ENCODE measurements at places on chromosomes 11 and 22.

- DNase-seq = no peak
Observed at GRCh38 chr11:4654635-4655369, 11.0 kb downstream of the OR51E1 start.

- DNase-seq = no peak
Observed at GRCh38 chr22:33971561-33971961, 51.3 kb upstream of the LARGE1 start.

GRCh38 chr11:23836981-23837380, 659.9 kb upstream of the LUZP2 start:
- no peak for DNase-seq

- DNase-seq = no peak
Observed at GRCh38 chr11:133545199-133545803, 13.0 kb upstream of the OPCML start.

DNA sequence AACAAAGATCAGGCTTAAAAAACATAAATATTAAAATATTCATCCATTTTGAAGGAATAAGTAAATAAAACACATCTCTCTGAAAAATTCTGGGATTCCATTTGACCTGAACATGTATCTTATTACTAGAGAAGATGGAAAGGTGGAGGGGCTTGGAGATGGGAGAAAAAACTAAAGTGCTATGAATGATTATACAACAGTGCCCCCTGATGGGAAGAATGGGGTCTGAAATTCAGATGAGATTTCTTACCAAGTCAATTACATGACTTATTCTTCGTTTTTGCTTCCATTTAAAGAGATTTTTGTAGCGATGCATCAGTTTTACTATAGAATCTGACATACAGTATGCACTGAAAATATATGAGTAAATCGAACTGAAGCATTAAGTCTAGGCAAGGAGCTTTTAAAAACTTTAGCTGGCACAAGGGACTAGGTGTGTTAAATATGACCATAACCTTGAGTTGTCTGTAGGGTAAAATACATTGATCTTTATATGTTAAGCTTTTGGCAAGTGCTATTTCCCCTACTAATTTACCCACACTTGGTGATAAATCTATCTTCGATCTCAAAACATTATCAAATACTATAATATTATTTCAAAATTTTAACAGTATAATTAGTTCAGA, 718.8 kb downstream of the CNTN5 start:
- DNase-seq = no peak

DNA sequence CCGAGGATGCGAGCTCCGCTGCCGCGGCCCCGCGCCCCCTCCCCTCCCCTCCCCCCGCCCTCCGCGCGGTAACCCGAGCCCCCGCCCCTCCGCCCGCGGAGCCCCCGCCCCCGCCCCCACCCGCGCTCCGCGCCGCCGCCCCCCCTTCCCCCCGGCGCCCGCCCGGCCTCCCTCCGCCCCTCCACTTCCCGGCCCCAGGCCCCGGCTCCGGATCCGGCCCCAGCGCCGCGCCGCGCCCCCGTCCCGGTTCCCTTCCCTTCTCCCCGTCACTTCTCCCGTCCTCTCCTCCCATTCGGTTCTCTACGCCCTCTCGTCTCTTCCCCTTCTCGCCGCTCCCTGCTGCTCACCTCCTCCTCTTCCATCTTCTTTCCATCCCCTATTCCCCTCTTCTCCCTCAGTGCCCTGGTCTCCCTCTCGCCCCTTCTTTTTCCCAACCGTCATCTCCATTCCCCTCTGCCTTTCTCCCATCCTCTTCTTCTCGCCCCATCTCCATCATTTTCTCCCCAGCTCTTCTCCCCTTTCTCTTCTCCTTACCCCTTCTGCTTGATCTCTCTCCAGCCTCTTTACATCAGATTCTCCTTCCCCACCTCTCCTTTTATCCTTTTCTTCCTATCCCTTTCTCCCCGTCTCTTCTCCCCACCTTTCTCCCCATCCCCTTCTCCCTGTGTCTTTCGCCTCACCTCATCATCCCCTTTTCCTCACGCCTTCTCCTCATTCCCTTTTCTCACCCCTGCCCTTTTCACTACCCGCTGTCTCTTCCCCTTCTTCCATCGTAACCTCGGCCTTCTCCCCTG, at the start of gene DCHS1:
Gene DCHS1, minus strand, starts transcription at position 20 of the 794 bp plus-strand sequence. CDS start 14,196 bp downstream, outside the sequence.
- no peak for DNase-seq

GRCh38 chr11:41307296-41308080, 152.0 kb downstream of the LRRC4C start:
- no peak for DNase-seq

GRCh38 chr11:111417011-111417765, 38.1 kb upstream of the POU2AF1 start:
- DNase-seq = peak; percentile 18

DNA sequence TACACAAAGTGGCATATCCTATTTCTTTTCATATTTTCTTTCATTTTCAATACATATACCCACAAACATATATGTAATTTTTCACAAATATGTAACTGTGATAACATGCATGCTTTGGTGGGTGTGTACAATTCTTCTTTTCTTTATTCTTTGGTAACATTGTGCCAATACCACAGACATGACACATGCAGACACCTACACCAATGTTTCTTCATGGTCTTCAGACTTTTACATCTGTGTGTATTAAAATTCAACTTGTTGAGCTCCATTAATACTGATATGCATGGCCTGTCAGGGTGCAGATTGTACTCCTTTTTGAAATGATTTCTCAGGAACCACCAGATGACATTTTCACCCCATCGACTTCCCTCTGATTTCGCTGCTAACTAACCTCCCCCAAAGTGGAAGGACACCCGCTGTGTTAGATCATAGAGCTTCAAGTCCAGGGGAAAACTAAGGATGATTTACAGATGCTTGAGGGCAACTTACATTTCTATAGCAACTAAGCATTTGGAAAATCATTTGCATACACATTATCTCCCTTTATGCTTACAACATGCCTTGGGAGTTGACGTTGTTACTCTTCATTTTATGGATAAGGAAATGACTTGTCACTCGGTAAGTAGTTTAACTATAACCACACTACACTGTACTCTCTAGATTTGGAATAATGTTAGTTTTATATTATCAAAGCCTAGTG, 10.5 kb upstream of the PANX3 start:
- DNase-seq = no peak

DNA sequence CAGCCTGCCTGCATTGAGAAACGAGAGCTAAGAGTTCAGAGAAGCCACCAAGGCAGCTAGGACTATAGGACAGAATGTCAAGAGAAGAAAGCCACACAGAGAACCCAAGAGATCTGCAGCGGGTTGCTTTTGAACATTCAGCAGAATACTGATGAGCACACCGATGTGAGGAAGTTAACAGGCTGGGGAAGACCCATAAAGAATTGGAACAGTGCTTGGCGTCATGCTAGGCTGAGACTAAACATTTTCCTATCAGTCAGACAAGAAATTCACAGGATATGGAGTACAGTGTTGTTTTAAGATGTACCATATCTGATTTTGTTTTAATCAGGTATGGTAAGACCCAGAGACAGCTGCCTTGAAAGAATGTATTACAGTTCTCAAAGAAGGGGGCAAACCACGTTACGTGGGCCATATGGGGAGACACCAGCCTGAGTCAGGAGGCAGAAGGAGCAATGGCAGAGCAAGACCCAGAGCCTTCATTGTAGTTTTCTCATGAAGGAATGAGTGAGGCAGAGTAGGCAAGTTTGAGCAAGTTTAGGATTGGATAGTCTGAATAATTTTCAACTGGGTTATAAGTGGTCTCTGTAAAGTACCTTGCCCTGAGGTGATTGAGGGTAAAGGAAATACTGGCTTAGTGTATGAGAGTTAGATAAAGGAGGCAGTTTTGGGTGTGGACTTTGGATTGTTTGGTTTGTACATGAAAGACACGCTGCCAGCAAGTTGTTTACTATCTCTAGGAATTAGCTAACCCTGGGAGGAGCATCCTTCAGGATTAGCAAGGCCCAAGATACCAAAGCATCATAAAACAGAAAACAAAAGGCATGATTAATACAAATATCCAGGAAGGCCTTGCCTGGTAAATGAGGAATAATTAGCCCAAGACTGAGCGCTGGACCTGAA, 14.3 kb downstream of the LRRC75B start:
- no peak for DNase-seq

- DNase-seq = no peak
Observed at GRCh38 chr22:45344334-45344733, 34.6 kb downstream of the FAM118A start.

GRCh38 chr22:43975041-43975440, 19.8 kb downstream of the SAMM50 start:
- DNase-seq = no peak

DNA sequence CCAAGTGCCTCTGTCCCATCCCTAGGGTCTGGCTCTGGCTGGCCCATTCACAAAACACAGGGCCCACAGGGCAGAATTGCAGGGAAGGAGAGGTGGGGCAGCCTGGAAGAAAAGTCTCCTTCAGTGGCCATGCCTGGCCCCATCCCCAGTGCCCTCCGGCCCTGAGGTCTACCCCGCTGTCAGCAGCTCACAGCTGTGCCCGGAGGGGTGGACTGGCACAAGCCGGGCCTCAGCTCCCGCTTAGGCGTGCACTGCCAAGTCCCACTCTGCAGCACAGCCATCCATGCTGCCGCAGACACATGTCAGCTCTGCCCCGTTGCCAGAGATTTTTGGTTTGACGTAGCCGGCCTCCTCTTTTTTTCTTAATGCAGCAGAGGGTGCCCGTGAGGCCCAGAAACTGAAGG, 3.9 kb upstream of the SCN2B start:
- no peak for DNase-seq

GRCh38 chr11:71420455-71421241, 27.5 kb downstream of the DHCR7 start:
- peak; percentile 22 for DNase-seq

DNA sequence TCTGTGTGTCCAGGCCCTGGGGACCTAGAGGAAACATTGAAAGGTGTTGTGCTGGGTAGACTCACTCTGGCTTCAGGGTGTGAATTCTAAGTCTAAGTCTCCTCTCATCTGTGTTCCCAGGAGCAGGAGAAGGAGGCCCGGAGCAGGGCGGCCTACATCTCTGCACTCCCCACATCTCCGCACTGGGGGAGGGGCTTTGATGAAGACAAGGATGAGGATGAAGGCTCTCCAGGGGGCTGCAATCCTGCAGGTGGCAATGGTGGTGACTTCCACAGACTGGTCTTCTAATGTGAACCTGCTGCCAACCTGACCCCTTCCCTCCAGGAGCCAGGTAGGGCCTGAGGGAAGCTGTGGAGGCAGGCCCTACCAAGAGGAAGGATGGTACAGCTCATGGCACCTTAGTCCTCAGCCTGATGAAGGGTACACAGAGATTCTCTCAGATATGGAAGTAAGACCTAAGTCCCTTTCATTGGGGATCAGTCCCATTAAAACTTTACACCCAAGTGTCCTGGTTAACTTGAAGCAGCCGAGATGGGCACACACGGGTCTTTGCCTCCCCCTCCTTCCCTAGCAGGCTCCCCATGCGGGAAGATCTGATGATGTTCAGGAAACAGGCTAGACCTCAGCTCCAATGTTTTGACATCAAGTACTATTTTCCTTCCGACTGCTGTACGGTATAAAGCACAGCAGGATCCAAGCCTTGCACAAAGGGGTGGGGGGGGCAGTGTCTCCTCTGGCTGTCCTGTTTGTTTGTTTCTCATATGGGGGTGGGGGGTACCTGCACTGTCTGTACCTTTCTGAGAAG, 25.0 kb downstream of the USP35 start:
- no peak for DNase-seq

GRCh38 chr11:58726737-58727414, 4.9 kb downstream of the GLYAT start:
- no peak for DNase-seq

DNA sequence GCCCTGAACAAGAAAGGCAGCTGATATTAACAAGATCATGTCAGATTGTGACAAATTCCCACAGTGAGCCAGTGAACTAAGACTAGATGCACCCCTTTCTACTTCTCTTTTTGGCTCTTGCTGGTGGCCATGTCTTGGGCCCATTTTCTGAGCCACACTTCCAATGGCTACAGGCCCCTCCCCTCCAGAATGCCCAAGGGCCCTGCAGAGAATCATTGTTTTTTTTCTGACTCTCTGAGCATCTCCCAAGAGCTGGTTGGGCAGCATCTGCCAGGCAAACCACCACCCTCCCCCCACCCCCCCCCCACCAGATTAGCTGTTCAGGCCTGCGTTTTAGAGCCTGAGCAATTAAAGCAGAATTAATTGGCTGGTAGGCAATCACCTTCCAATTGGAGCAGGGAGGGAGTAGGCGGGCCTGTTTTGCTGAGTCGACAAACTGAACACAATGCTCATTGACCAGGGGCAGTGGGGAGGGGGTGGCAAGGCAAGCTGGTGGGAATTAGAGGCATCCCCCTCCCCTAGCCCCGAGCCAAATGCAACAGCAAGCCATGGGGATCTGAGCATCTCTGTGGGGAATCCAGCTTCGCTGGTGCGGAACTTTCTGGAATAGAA, 541.4 kb downstream of the MN1 start:
- no peak for DNase-seq

- no peak for DNase-seq
Observed at GRCh38 chr11:66181632-66182315, 86.7 kb upstream of the RAB1B start.

DNA sequence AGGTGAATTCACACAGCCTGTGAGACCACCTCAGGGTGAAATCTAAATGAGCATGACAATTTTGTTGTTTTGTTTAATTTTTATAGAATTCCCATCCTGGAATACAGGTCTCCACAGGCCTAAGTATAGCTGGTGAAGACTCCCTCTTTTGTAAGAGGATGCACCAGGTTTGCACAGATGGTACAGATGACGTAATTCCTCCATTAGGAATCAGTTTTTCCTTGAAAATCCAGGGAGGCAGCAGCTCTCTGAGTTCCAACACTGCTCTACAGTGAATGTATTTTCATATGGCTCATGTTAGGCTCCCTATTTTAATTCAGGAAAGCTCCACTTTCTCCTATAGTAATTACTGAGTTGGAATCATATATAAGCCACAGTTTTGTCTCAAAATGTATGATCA, 47.2 kb downstream of the USP28 start:
- DNase-seq = no peak

DNA sequence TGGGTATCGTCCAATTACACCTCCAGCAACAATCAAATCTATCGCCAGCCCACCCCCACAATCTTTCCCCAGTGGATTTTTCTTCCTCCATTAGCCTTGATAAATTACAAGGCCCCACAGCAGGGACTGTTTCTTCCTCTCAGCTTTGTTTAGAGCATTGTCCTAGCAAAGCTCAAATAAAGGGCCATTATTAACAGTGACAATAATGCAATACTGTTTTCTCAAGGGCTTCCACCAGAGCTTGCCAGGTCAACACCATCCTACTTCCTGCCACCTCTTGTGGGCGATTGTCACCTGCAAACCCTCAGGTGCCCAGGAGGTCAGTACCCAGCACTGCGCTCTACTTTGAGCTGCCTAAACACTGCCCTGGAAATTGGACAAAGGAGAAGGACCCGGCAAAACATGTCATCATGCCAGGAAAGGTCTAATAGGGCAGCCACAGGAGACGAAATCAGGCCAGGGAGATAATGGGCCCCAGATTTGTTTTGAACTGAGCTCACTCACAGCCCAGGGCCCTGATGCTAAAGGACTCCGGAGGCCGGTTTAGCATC, 95.2 kb downstream of the ABTB2 start:
- DNase-seq = no peak

Measured in activated CD4-positive, alpha-beta T cell treated with anti-CD3 and anti-CD28 coated beads, Interleukin-2, Interleukin-6, amounts not matched to agents 100 ng/mL and 50 ng/mL, durations not matched to agents 16 hours and 8 hours (primary cell).